ENCODE measurements at places on chromosomes 1 and 21.
A peak's percentile ranks its signal among the peaks of the same experiment; 100 is the strongest.

- no peak for DNase-seq
Measured at GRCh38 chr1:178953538-178954324, 72.0 kb upstream of the FAM20B start.

DNA sequence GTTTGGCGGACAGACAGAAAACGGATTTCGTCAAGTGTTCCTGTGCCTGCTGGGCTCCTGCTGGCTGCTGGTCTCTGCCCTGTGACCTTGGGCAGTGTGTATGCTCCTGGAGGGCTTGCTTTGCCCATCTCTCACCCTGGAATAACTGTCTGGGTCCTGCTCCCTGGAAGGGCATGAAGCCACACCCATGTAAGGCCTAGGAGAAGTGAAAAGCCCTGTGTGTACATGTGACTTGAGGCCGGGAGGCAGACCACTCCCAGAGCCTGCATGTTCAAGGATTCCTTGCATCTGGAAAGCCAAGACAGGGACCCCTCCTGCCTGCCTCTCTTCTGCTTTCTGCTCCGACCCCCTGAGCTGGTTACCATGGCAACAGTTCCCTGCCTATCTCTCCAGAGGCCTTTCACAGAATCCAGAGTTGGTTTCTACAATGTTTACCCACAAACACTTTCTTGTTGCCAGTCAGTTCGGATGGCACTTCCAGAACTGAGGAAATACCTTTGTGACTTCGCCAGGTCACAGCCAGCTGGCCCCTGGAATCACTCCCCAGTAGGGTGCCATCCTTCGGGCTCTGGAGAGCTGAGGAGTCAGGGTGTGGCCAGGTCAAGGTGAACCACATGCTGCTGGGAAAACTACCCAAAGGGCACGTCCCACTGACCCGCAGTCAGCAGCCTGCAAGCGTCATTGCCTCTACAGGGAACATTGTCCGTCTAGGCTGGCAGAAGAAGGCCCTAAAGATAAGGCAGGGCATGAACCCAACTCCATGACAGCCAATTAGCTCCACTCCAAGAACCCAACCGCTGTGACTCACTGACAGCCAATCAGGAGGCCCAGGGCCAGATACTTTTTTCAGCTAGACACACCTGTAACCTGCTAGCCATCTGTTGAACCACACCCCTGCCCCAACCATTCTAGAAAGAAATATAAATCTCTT, 14.7 kb upstream of the GPR37L1 start:
- DNase-seq = no peak

- DNase-seq = peak; percentile 37
Measured at GRCh38 chr1:102970496-102971078, 137.7 kb downstream of the COL11A1 start.

- DNase-seq = no peak
Measured at GRCh38 chr1:223216074-223216473, 73.0 kb upstream of the TLR5 start.

DNA sequence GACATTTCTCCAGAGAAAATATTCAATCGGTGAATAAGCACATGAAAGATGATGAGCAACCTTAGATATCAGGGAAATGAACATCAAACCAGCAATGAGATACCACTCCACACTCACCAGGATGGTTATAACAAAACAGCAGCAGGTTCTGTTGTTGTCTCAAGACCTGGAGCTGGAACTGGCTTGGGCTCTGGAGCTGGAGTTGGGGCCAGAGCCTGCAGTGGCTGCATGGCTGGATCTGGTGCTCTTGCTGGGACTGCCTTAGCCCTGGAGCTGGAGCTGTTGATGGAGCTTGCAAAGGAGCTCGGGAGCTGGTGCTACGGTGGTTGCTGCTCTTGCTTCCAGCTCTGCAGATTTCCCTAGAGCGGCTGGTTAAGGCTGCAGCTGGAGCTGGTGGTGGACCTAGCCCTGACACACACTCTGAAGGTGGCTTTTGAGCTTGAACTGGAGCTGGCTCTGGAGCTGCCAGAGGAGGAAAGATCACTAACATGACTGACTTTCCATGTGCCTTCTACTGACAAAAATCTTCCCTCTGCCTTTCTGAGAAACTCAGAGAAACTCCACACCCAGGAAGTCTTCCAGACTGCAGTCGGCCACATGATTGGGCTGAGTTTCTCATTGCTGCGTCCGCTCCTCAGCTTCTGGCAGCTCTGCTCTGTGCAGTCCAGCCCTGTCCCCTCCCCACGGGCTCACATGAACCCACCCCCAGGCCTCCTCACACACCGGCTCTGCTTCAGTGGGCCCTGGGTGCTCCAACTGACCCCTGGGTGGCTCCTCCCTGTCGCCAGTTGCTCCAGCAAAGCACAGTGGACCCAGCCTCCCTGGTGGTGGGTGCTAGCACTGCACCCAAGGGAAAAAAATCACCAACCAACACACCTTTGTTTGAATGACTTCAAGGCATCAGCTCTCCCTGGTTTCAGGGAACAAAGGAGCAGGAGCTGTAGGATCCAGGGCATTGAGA, 139.1 kb upstream of the FMN2 start:
- DNase-seq = no peak

DNA sequence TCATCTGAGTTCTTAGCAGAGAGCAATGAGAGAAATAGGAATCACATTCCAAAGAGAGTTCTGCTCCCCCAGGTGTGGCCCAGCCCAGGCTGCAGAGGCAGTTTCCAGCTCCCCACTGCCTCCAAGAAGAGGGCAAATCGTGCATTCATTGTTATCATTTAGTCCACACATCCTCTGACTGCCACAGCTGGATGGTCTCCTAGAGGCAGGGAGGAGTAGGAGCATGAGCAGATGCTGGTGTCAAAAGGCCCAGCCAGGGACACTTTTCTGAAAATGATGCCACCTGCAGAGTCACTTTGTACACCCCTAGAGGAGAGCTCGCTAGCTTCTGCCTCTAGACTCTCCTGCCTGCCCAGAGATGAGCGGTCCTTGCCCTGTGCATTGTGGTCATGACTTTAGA, 33.6 kb upstream of the GNPAT start:
- DNase-seq = no peak

DNA sequence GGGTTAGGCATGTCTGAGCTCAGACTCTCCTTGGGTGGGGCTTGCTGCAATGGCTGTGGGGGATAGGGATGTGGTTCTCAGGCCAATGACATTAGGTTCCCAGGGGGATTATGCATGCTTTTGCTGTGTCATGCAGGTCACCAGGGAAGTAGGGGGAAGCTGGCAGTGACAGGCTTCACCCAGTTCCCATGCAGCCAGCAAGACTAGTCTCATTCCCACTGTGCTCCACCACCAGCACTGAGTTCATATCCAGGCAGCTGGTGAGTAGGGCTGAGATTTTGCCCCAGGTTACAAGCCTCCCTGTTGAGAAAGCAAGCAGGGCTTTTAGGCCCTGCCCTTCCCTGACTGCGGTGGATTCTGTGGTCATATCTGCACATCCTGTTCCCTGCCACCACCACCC, 32.1 kb upstream of the PLA2G5 start:
- no peak for DNase-seq

- no peak for DNase-seq
Measured at GRCh38 chr1:235278233-235278914, 49.6 kb downstream of the ARID4B start.

DNA sequence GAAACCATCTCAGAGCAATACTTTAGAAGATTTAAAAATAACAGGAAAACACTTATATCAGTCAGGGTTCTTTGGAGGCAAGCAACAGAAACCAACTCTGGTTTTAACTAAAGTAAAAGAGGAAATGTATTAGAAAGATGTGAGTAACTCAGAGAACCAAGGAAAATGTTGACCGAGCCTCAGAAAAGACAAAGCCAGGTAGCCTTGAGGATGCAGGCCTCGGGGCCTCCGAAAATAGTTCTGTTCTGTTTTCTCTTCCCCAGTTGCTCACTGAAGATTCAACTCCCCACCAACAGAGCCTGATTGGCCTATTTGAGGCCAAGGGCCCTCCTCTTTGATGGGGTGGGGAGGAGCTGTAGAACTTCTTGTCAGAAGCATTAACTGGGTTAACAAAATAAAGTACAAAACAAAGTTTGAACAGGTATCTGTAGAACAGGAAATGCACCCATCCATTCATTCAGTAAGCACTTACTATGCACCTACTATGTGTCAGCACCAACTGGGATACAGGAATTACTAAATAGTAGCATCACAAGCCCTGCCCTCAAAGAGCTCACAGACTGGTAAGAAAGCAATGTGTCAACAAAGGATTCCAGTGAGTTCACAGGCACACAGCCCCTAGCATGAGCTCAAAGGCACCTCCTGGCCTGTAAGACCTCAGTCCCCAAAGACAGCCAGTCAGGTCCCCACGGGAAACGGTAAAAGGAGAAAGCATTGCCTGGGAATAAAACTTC, 12.6 kb downstream of the SLAMF8 start:
- DNase-seq = no peak

GRCh38 chr1:56423716-56424115, 155.6 kb downstream of the PLPP3 start:
- no peak for DNase-seq

DNA sequence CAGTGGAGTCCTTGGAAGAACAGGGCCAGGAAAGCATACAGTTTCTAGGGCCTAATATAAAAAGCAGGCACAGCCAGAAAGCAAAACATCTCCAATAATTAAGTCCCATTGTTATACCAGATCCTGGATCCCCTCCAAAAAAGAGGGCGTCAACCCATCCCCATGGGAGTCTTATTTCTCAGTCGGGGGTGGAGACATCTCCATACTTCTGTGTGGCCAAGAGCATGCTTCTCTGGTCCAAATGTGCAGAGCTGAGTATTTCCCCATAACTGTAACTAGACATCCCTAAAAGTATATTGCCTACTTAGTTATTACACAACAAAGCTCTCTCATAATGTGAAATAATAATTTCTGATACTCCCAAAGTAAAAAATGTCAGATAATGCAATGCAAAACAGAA, 104.2 kb upstream of the SOX13 start:
- no peak for DNase-seq

DNA sequence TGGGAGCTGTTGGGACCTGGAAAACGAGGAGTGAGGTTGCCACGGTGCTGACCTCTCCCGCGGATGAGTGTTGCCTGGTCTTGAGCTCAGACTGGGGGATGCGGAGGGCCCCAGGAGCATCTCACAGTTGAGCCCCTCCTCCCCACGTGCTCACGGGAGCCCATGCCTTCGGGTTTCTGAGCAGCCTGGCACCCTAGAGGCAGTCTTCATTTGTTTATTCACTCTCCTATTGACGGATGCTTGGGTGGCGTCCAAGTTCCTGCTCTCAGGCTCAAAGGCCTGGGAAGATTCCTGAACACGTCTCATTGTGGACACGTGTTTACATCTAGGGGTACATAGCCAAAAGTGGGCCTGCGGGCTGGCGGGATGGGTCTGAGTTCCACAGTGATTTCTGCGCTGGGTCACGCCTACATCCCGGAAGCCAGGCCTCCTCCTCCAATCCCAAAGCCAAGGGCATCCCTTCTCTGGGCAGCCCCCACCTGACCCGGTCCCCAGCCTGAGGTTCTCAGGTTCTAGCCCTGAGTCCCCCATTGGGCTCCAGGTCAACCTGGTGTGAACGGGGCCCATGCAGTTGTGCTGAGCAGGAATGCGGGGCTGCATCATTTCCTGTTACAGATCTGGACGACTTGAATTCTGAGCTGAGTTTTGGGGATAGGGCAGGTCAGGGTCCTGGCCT, 14.7 kb downstream of the WNT3A start:
- no peak for DNase-seq

DNA sequence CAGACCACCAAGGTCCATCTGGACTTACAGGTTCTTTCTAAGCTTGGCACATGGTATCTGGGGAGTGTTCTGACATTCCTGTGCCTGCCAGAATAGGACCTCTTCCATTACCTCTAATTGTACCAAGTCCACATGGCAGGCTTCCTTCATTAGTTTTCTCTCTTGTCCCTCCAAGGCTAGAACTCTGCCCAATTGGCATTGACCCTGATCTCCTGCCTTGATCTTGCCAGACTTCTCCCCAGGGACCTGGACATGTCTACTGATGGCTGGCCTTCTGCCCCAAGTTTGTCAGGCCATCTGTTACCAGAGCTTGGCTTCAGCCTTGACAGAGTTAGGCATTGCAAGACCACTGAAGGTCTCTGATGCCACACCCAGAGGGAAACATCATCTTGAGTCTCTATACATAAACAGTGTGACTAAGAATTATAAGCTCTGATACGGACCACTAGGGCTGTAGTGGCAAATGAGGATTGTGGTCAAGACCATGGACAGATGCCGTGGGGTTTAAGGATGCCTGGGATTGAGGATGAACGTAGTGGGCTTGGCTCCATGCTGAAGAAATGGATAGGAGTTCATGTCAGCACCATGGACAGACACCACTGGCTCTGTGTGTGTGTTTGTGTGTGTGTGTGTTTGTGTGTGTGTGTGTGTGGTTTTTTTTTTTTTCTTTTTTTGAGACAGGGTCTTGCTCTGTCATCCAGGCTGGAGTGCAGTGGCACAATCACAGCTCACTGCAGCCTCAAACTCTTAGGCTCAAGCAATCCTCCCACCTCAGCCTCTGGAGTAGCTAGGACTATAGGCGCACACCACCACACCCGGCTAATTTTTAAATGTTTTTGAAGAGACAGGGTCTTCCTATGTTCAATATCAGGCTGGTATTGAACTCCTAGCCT, 19.5 kb upstream of the PSMB2 start:
- DNase-seq = no peak

DNA sequence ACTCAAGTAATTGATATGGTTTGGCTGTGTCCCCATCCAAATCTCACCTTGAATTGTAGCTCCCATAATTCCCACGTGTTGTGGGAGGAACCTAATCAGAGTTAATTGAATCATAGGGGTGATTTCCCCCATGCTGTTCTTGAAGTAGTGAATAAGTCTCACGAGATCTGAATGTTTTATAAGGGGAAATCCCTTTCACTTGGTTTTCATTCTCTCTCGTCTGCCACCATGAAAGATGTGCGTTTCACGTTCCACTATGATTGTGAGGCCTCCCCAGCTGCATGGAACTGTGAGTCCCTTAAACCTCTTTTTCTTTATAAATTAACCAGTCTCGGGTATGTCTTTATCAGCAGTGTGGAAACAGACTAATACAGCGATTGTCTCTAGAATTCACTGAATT, 135.4 kb downstream of the BACH1 start:
- no peak for DNase-seq

GRCh38 chr1:214280386-214281020, 456 bp upstream of the SMYD2 start:
- no peak for DNase-seq

- no peak for DNase-seq
Measured at GRCh38 chr1:227192163-227192562, 126.1 kb downstream of the CDC42BPA start.

DNA sequence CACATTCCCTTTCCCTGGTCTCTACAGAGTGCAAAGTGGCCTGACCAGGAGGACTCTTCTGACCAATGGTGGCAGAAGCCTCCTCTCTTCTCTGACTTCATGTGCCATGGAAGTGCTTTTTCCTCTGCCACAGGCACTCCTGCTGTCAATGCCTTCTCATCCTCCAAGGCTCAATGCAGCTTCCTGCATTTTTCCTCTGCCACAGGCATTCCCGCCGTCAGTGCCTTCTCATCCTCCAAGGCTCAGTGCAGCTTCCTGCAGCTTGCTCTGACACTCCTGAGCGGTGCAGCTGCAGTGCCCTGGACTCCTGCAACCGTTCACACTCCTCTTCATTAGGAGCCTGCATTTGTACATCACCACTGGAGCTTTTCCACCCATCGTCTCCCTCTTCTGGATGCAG, 4.7 kb upstream of the ADARB1 start:
- DNase-seq = no peak
